Activated CD4-positive, alpha-beta T cell treated with anti-CD3 and anti-CD28 coated beads, Interleukin-2, amount 50 U/mL, for 48 hours (primary cell): ENCODE measurements at places on chromosomes 4 and X.

DNA sequence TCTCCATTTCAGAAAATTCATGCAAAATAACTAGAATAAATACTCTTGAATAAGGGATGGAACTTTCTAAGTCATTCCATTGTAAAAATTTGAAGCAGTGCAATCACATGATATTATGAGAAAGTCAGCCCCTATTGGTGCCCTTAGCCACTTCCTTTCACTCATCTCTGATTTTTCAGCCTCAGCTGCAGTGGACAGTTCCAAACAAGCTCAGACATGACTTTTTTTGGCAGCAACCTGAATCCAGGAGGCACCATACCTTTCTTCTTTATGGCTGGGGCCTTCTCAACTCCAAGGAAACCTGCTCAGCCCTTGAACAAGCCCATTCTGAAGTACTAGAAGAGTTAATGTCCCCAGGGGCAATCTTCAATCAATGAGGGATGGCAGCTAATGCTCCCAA lies 40.5 kb downstream of the MAPK10 start:
- DNase-seq, result no peak

GRCh38 chrX:123256378-123256777 lies 72.3 kb downstream of the GRIA3 start:
- no peak for DNase-seq

DNA sequence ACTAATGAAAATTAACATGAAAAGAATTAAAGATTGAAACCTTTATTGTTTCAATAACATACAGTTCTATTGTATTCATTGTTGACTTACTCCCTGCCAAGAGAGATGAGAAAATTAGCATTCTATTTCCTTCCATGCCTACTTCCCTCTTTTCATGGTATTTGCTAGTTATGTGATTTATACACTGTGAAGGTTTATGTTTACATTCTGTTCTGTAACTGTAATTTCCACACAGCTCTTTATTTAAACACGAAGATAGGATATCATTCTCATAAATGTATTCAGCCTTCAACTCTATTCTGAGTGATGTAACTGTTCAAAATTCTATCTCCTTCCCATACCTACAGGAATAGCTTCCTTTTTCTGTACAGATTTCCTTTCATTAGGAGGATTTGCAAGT lies 6.6 kb downstream of the CCDC110 start:
- DNase-seq, result no peak

DNA sequence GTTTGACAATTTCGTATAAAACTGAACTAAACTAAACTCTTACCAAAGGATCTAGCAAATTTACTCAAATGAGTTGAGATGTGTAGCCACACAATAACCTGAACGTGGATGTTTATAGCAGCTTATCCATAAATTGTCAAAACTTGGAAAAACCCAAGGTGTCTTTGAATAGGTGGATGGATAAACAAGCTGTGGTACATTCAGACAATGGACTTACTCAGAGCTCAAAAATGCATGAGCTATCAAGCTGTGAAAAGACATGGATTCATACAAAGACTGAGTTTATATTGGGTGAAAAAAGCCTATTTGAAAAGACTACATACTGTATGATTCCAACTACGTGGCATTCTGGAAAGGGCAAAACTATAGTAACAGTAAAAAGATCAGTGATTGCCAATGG lies 69.5 kb downstream of the LARP1B start:
- DNase-seq, result no peak

- peak; percentile 51 for DNase-seq
Observed at GRCh38 chr4:151407466-151408379, 1.3 kb upstream of the FHIP1A start.

- DNase-seq, result no peak
Observed at GRCh38 chr4:2768921-2769336, 12.8 kb upstream of the TNIP2 start.

GRCh38 chr4:163930086-163930485 lies 435.6 kb downstream of the TMA16 start:
- DNase-seq, result no peak

DNA sequence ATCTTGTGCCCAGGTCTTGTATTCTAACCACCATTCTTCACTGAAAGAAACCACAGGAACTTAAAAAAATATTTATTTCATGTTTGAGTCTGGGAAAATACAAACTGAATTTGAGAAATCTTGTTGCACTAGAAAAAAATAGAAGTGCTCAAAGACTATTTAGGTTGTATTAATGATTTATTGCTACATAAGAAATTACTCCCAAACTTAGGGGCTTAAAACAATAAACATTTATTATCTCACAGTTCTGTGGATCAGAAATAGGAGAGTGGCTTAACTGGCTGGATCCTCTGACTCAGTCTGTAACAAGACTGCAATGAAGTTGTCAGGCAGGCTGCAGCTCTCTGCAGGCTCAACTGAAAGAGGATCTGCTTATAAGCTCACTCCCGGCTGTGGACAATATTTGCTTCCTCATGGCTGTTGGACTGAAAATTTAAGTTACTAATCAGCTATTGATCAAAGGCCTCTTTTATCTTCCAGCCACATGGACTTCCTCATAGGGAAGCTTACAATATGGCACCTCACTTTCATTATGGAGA lies 295.4 kb upstream of the FAM241A start:
- no peak for DNase-seq

DNA sequence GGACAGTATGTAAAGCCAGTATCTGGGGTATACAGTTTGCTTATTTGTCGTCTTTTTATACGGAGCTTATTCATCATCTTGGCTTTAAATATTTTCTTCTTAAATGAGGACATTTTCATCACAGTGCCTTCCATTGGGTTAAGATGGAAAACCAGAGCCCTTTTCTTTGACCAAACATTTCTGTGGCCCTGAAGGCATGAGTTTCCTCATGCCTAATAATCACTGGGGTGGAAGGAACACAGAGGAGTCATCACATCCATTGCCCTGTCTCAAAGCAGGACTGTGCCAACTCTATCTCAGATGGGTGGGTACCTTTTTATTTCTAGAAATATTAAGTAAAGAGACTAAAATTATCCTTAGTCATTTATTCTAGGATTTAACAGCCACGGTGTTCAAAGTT lies 40.0 kb downstream of the CHRDL1 start:
- no peak for DNase-seq

- no peak for DNase-seq
Observed at GRCh38 chr4:1362521-1362920, 15.5 kb downstream of the UVSSA start.

GRCh38 chrX:152204919-152205318 lies 66.5 kb upstream of the MAGEA10 start:
- no peak for DNase-seq

- no peak for DNase-seq
Observed at GRCh38 chr4:42404001-42404400, 6.7 kb downstream of the SHISA3 start.

DNA sequence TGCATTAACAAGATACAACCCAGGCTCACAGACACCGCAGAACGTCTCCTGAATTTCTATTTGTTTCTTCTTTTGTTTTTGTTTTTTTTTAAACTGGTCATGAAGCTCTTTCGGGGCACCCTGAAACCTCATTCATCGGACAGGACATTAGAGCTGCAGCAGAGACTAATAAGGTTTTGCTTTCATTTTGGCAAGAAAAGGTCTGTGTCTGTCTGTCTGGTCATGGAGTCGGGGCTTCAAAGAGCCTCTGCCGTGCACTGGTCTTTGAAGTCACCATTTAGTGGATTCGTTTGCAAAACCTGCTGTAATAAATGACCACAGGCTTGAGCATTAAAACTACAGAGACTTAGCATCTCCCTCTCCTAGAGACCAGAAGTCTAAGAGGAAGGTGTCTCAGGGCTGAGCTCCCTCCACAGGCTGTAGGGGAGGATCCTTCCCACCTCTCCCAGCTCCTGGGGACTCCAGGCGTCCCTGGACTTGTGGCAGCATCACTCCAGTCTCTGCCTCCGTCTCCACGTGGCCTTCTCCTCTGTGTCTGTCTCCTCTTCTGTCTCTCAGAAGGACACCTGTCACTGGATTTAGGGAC lies 247.5 kb downstream of the CRLF2 start:
- no peak for DNase-seq

GRCh38 chr4:1379801-1380331 lies 26.4 kb downstream of the NKX1-1 start:
- no peak for DNase-seq

GRCh38 chr4:158809611-158810486 lies 41.0 kb downstream of the FNIP2 start:
- DNase-seq, result no peak

DNA sequence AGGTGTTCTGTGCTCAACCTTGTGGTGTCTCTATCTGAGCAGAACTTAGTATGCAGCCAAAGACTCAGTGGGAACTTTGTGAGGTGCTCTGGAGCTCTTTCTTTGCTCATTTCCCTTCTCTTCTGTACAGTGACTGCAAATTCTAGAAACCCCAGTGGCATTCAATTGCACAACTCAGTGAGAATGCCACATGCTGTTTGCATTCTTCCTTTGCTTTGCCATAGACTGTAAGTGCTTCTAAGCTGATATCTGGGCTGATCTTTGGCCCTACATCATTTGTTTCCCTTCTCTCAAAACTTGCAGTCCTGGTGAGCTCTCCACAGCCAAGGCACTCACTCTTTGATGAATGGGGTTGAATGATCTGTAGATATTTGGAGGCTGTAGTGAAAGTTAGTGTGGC lies 7.0 kb downstream of the PNMA3 start:
- DNase-seq, result no peak

DNA sequence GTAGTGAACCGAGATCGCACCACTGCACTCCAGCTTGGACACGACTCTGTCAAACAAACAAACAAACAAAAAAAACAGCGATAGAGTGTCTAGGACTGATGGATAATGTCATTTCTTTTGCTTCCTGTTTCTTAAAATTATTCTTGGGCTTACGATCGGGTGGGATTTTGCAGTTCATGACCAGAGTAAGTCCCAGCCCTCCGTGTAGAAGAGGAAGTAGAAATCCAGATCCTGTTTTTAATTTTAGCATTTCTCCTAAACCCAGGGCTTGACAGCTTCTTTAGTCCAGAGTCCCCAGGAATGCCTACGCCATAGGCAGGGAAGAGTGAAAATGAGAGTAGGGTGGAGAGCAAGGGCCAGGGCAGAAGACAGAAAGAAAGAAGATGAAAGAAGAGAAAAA lies 94.3 kb downstream of the HPRT1 start:
- DNase-seq, result no peak

DNA sequence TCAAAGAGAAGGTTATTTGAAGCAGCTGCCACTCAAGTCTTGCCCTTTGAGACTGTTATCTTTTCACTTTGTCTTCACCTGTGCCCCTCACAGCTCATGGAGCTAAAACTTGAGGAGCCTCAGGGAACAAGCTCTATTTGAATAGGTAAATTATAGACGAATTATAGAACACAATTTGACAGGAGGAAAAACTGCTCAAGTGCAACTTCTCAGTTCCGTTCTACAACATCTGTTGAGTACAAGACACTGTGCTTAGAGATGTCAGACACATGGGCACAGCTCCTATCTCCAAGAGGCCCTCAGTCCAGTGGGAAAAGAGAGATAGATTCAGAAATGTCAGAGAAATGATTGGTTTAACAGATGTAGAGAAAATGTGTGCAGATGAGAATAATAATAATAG lies 5.1 kb downstream of the PPP1R2C start:
- DNase-seq, result no peak

DNA sequence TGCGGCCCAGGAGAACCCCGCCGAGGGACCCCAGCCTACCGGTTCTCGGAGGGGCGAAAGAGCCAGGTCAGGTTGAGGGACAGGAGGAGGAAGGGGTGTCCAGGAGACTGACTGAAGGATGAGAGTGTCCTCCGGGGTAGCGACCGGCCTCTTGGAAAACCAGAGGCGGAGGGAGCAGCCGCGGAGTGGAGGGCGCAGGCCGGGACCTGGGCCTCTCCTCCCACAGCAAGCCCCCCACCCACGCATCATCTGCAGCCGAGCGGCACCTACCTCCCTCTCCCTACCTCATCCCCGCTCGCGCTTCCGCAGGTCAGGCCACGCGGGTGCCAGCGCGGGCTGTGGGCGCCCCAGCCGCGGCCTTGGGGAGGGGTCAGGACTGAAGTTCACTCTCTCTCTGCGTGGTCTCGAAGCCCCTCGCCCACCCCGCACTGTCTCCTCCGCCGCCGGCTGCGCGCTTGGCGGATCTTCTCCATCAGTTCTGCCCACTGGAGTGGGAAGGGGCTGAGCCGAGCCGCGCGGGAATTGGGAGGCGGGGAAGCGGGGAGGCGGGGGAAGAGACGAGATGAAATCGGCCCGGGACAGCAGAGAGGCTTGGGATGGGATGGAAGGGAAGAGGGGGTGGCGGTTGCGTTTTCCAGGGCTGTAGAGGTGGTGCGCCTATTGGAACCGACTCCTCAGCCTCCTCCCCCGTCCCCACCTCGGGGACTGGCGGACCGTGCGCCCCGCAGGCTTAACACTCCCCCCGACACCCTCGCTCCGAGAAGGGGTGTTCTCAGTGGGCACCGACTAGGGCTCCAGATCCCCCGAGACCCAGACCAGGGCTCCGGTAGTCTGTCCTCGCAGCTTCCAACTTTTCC lies 1.8 kb downstream of the NLGN4X start:
- no peak for DNase-seq

GRCh38 chr4:97235521-97235920 lies 907.8 kb downstream of the STPG2 start:
- no peak for DNase-seq

- DNase-seq, result no peak
Observed at GRCh38 chrX:151854726-151855495, 57.8 kb upstream of the MAGEA4 start.

DNA sequence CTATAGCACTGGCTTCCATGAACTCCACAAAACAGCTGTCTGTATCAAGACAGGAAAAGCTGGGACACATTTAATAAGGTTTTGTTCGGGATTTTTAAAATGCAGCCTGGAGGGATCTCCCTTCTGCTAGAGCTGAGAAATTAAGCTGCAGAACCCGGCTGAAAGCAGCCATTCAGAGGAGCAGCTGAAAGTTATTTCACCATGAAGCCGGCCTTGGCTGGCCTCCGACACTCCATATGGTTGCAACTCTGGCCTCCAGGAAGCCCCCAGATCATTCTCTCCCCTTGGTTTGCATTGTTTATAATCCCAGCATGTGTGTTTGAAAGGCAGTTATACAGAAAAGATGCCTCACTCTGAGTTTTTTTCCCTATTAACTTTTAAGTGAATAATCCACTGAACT lies 239.4 kb downstream of the SPATA18 start:
- DNase-seq, result no peak
